T47D (cell line): ENCODE measurements at places on chromosomes 6 and 20.

DNA sequence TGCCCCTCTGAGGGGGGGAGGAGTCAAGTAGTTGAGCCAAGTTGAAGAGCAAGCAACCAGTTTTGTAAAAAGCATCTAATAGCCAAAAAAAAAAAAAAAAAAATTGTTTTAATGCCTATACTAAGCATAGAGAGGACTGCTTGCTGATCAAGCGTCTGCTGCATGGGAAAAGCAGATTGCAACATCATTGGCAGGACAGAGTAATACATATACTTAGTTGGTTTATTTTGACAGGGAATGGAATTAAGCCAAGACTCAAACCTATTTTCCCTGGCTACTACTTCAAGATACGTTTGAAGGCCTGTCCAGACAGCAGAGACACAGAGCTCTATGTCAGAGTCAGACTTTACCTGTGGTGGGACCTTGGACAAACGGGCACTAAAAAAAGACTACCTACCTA, 120.5 kb downstream of the RTN4IP1 start:
- no peak for DNase-seq

DNA sequence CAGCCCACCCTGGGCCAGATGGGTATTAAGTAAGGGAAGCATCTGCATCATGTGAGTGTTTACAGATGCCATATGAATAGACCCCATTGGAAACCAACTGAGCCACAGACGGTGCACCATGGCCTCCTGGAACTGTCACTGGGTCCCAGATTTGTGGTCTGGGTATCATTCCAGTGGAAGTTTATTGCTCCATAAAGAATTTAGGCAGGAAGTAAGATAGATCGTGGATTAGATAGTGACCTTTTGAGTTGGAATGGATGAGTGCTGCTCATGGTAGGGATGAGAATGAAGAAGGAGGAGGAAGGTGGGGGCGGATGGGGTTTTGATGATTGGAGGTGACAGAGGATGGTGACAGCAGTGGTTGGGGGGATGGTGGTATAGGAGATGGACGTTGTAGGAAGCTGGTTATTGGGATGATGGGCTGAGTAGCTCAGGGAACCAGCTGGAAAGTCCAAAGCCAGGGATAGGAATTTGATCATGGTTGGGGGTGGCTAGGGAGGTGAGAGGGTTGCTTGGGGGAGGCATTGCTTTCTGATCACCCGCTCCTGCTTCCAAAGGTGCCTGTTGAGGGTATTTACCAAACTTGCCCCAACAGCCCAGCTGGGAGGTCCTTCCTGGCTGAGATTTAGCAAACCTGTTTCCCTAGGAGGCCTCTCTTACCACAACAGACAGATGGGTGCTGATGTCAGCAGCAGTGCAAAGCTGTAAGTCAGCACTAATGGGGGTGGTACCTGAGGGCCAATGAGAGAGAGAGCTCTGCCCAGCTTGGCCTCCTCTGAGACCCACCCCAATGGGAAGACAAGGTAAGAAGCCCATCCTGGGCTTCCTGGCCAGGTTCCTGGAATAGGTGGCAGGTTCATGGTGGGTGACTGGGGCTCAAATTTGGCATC, 78.0 kb downstream of the VEGFA start:
- no peak for DNase-seq

- DNase-seq, result no peak
Measured at GRCh38 chr6:149112976-149113375, 204.5 kb upstream of the TAB2 start.

DNA sequence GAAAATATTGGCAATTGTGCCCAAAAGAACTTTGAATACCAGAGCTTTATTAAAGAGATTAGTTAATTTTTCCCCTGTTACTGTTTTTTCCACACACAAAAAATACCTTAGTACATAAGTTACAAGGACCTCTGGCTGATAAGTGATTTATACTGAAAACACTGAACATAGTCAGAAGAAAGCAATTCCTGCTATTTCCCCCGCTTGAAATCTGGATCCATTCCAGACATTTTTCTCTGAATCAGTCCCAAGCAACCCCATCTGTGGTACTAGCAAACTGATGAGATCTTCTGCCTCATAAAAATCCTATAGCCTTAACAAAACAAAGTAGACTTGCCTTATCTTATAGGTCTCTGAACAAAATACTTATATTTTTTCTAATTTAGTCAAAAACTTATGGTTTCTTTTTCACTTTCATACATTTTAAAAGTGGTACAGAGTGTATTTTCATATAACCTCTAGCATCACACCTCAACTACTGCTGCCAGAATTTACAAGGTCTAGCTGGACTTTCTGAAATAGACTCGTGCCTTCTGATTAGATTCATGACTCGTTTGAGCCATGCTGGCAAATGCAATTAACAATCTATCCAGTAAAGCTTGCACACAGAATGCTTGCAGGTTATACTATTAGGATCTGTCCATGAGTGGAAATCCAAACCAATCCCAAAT, 111.9 kb downstream of the TBX18 start:
- no peak for DNase-seq

GRCh38 chr6:96153775-96154174, 138.0 kb downstream of the FUT9 start:
- no peak for DNase-seq

DNA sequence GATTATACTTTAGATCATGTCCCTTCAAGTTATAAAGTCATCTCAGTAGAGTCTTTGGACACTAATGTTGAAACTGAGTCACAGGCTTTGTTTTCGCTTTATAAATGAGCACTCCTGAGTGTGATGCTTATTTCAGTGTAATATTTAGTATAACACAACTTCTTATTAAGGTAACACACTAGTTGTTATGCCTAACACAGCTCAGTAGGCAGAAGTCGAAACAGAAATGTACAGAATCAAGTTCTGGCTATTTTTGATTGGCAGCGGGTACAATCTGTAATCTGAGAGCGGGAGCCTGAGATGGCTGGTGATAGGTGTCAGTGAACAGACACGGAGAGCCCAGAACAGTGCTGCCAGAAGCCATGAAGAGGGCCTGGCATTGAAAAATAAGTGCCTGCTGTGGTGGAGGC, 11.4 kb downstream of the HECA start:
- no peak for DNase-seq

DNA sequence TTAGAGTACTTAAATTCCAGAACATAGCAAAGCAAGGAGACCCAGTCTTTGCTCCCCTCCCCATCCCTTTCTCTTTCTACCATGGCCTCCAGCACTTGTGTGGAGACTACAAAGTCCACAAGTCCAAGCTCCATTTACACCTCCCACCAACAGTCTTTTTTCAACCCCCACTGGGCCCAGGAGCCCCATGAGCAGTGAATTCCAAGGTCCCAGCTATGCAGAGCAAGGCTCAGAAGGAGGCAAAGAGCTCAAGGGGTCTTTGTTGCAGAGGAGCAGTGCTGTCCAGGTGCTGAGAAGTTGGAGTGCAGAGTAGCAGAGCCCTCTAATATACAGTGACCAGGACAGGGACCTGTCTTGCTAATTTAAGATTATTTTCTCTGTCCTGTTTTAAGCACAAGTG, 9.0 kb downstream of the PAK5 start:
- no peak for DNase-seq

DNA sequence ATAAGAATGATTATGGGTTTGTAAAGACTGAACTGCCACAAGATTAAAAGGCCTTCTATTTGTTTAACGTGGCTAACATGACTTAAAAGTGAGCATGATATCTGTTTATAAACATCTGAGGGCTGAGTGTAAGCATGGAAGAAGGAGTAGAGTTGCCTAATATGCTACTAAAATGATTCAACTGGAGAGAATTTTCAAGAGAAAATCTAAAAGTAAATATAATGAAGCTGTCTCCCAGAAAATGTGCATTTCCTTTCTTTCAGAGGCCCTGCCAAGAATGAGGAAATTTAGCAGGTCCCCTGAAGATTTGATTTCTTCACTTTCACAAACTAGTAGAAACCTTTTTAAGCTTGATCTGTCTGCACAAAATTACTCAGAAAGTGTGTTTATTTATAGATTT, 4.2 kb upstream of the EYA4 start:
- no peak for DNase-seq

GRCh38 chr6:82458705-82459104, 95.1 kb downstream of the TPBG start:
- no peak for DNase-seq

GRCh38 chr20:48695255-48695654, 132.5 kb downstream of the PREX1 start:
- DNase-seq, result no peak

GRCh38 chr6:44425951-44426350, 38.4 kb downstream of the CDC5L start:
- DNase-seq, result no peak

GRCh38 chr6:36120018-36120417, 10.3 kb upstream of the MAPK13 start:
- DNase-seq, result no peak

- no peak for DNase-seq
Measured at GRCh38 chr20:50911716-50912115, 19.5 kb downstream of the ADNP start.

GRCh38 chr20:59786801-59787537, 146.5 kb downstream of the SYCP2 start:
- no peak for DNase-seq

DNA sequence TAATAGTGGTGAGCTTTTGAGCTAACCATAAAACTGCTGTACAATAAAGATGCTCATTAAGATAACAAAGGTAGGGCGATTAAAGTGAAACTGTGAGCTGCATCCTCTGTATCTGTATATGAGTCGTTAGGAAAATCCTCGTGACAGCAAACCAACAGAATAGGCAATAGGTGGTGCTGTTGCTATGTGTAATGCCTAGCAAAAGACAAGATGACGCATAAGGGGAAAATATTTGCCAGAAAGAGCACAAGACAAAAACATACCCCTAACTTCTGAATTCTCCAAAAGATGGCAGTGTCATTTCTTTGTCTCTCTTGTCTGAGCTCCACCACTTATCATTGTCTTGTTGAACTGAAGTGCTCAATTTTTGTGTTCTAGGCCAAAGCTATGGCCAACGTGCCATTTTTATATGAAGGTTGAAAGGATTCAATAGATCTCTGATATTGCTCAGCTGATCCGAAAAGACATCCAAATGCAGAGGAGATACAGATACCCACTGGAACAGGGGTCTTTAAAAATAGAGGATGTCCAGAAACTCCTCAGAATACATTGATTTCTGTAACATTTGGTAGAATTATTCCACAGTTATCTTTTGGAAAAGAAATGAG, 56.3 kb upstream of the ANKEF1 start:
- peak; percentile 41 for DNase-seq

- no peak for DNase-seq
Measured at GRCh38 chr6:88179692-88180091, 13.5 kb upstream of the CNR1 start.

DNA sequence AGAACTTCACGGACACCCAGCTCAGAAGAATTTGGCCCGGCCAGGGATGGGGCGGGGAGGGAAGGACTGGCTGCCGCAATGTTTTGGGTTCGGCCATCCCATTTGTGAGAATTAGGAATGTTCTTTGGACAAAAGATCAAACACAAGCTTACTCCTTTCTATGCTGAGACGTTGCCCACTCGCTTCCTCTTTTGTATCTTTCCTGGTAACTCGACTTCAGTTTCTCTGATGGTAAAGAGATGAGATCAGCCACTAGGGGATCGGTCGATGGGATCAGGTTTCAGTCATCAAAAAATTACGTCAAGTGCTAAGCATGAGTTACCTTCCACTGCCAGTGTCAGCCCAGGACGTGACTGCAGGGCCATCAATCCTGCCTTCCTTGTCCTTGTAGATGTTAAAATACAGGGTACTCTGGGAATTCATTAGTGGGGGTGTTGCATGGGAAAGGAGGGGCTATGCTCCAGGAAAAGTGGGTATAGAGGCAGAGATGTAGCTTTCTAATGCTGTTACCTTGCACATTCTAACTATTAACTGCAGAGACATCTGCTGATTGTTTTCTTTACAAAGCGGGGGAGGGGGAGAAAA, 190.2 kb downstream of the TSHZ2 start:
- DNase-seq, result no peak

GRCh38 chr6:4451081-4451480, 315.7 kb upstream of the ECI2 start:
- no peak for DNase-seq

GRCh38 chr6:11226005-11226404, 6.5 kb downstream of the NEDD9 start:
- no peak for DNase-seq

DNA sequence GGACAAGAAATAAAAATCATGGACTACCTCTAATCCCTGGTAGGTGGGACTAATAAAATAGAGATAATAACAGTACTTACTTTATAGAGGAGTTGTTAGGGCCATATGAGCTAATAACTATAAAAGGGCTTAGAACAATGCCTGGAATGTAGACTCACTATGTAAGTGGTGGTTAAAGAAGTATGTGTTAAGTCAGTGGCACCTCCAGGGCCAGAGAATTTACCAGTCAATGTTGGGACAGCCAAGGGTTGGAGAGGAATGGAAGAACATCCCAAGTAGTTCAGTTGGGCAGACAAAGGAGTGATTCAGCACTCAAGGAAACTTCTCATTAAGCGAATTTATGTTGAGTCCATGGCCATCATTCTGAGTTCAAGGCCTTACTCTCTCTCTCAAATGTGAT, 116.8 kb downstream of the OTOR start:
- DNase-seq, result no peak

DNA sequence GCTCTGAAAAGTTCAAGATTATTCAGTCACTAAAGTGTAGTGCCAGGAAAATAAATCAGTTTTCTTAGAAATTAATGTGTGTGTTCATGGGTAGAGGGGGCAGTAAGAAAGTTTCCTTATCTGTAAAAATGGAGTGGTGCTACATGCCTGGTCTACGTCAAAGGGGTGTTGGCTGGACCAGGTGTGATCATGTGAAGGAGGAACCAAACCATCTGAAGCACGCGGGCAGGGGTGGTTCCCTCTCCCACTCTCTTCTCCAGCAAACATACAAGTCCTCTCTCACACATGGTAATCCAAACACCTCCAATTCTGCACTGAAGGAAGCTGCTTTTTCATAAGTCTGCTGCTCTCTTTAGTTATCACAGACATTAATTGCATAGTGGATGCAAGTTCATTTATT, 63.1 kb downstream of the CLIC5 start:
- DNase-seq, result no peak

- DNase-seq, result peak; percentile 39
Measured at GRCh38 chr6:17703256-17703694, 3.5 kb downstream of the NUP153 start.

DNA sequence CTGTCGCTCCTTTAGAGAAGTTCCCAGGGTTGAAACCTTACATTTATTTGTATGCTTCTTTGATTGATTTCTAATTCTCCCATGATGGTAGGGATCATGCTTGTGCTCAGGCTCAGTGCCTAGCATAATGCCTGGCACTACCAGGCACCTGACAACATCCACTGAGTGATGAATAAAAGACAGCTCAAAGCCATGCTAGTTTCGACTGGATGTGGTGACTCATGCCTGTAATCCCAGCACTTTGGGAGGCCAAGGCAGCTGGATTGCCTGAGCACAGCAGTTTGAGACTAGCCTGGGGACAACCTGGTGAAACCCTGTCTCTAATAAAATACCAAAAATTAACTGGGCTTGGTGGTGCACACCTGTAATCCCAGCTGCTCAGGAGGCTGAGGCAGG, 11.6 kb upstream of the CD164 start:
- DNase-seq, result no peak

DNA sequence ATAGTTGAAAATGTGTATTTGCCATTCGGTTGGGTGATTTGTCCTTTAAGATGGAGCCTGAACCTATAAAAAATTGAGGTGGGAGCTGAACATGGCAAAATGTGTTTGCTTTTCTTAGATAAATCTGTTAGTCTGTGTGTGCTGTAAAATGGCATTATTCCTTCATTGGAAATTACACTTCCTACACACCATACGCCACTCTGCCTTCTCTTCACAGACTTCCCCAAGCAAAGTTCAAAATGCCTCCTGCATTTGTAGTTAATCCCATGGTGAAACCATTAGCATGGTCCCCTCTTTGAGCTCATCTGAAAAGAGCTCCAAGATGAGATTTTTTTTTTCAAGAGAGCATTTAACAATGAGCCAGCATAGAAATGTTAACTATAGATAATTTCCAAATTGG, 567 bp downstream of the ADTRP start:
- no peak for DNase-seq
